Endothelial cell of coronary artery (primary cell): ENCODE measurements at places on chromosomes 12 and 14. TPM values are rescaled to one million over a fixed set of nuclear protein-coding genes. Genes with fewer than 3 reads are reported as not detected.

The TRAFD1 gene
- total RNA-seq = 22.7 and 29.6 TPM in 2 replicates

The CLEC2A gene
- not detected in 2 replicates for total RNA-seq

The RPGRIP1 gene
- not detected in 2 replicates for total RNA-seq

The COX8C gene
- not detected in 2 replicates for total RNA-seq

The PIK3C2G gene
- not detected in 2 replicates for total RNA-seq

The PPP1R36 gene
- 0.27 and 0.85 TPM in 2 replicates for total RNA-seq

The STAB2 gene
- total RNA-seq = under 0.01 and 0.09 TPM in 2 replicates

The CAPZA3 gene
- not detected in 2 replicates for total RNA-seq

The RTN1 gene
- 0.28 and 1.3 TPM in 2 replicates for total RNA-seq

The CCDC175 gene
- total RNA-seq = not detected in 2 replicates

The SAMD15 gene
- total RNA-seq = 0.94 and 2.6 TPM in 2 replicates

The CCDC196 gene
- not detected in 2 replicates for total RNA-seq

The SPRYD4 gene
- 1.0 and 1.3 TPM in 2 replicates for total RNA-seq
